Memory B cell (primary cell): ENCODE measurements at places on chromosomes 2 and 18.

DNA sequence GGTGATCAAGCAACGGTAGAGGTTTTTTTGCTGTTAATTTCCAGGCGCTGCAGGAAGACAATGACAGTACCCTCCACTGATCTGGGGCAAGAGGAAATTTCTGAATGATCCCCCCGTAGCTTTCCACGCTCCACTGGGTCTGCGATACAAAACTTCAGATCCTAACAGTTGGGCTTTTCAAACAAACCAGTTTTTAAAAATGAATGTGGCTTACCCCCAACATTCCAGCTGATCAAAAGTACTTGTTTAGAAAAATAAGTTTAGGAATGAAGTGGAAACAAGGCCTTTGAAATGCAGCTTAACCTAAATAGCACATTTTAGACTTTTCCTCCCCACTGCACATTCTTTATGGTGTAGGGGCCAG lies 5.7 kb downstream of the ZFP36L2 start:
- no peak for DNase-seq

GRCh38 chr2:142286618-142287017 lies 155.8 kb upstream of the LRP1B start:
- DNase-seq, result no peak

- DNase-seq, result no peak
Measured at GRCh38 chr2:212539072-212539880, 674 bp upstream of the ERBB4 start.

GRCh38 chr18:13159579-13159978 lies 59.0 kb upstream of the LDLRAD4 start:
- peak; percentile 56 for DNase-seq

DNA sequence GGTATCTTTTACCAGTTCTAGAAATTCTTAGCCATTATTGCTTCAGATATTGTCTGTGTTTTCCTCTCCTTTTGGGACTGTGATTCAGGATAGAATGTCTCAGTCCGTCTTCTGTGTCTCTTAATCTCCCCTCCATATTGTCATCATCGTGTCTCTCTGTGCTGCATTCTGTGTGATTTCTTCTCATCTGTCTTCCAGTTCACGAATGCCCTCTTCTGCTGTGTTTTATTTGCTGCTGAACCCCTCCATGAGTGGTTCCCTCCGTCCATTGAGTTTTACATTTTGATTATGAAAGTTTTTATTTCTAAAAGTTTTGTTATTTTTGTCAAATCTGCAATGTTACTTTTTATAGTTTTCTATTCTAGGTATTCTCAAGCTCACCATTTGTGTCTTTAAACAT lies 11.7 kb downstream of the D2HGDH start:
- no peak for DNase-seq

DNA sequence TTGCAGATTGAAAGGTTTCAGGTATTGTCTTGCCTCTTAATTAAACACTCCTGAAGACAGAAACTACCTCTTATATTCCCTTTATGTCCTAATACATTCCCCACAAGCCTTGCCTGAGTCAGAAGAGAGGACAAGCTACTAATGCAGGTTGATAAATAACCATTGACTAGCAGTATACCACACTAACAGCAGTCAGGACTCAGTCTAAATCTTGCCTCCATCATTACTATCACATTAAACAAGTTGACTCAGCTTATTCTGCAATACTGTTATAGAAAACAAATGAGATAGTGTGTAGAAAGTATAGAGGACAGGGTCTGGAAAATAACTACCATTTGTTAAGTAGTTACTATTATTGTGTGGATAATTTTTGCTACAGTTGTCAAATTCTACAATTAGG lies 63.8 kb downstream of the TTC21B start:
- no peak for DNase-seq

GRCh38 chr2:25043241-25043867 lies 1.5 kb downstream of the EFR3B start:
- DNase-seq, result no peak

GRCh38 chr2:113172721-113173541 lies 840 bp upstream of the PSD4 start:
- no peak for DNase-seq

GRCh38 chr18:70377857-70378701 lies 89.2 kb downstream of the SOCS6 start:
- DNase-seq, result no peak

DNA sequence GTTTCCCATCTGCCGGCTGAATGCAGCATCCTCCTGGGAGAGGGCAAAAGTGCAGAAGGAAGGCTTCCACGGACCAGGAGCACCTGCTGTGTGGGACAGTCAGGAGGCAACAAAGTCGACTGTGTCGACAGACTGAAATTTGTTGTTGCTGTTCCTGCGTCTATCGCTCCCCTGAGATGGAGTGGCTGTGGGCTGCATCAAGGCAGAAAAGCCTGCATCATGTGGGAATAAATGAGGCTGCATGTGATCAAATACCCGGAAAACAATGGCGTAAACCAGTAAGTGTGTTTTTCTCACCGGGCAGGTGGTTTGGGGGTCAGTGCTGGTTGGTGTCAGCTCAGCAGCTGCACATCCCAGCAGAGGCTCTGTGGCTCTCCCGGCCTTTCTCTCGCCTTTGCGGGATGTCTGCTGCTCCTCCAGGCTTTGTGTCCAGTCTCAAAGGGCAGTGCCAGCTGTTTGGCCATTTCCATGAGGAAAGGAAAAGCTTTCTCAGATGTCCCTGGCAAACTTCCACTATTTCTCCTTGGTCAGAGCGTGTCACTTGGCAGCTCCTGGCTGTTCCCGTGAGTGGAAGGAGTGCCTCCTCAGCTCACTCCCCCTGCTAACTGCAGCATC lies 262.4 kb downstream of the NDUFA10 start:
- no peak for DNase-seq

DNA sequence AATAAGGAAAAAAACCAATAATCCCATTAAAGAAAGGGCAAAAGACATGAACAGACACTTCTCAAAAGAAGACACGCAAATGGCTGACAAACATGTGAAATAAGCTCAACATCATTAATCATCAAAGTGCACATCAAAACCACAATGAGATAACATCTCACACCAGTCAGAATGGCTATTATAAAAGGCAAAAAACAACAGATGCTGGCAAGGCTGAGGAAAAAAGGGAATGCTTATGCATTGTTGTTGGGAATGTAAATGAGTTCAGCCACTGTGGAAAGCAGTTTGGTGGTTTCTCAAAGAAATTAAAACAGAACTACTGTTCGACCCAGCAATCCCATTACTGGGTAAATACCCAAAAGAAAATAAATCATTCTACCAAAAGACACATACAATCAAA lies 285.6 kb downstream of the NR4A2 start:
- DNase-seq, result no peak

- DNase-seq, result no peak
Measured at GRCh38 chr2:222360146-222360545, 61.3 kb upstream of the PAX3 start.

GRCh38 chr18:41982942-41983660 lies 28.1 kb downstream of the PIK3C3 start:
- no peak for DNase-seq

DNA sequence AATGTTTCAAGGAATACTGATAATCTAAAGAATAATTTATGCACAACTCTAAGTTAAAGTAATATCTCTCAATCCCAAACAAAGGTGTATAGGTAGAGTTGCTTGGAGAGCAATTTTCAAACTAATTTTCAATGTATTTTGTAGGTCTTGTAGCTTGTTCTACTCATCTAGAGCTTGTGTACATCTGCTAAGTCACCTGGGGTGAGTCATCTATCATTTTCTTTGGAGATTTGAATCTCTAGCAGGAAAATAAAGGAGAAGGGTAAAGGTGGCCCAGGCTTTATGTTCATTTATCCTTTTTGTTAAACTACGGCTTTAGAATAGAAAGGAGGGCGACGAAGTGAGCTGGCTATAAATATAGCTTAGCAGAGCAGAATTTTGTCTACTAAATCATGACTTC lies 76.8 kb upstream of the THUMPD2 start:
- DNase-seq, result no peak

GRCh38 chr2:176821350-176821749 lies 391.2 kb upstream of the HNRNPA3 start:
- no peak for DNase-seq

GRCh38 chr18:14921547-14921946 lies 173.6 kb downstream of the ANKRD30B start:
- no peak for DNase-seq

DNA sequence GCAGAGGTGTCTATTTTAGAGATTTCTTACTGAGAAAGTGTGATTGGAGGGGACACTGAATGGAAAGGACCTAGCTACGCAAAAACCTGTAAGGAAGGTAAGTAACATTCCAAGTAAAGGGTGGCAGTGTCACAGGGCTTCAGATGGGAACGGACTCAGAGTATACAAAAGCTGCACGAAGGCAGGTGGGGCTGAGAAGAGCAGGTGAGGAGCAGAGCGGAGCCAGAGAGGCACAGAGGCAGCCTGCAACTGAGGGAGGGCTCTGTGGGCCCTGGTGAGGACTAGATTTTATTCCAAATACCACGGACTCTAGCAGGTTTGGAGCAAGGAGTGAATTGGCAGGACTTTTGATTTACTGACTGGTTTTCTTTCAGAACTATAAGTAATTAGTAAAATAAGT lies 331.3 kb upstream of the PKDCC start:
- no peak for DNase-seq

DNA sequence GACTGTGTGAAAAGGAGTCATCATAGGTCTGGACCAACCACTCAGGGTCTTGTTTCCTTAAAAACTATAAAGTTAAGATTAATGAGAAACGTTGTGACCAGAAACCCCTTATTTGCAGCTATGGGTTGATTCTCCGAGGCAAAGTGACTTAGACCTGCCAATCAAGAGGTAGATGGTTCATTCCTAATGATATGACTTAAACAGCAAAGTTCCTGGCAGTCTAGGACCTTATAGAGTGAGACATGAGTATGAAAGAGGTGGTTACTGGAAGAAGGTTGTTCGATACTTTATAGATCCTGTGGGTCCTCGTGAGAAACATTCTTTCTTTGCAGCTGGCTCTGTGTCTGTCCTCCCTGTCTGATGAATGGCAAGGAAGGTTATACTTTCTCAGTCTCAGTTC lies 8.0 kb downstream of the SFXN5 start:
- no peak for DNase-seq

GRCh38 chr2:110655701-110656100 lies 22.2 kb downstream of the BUB1 start:
- no peak for DNase-seq

GRCh38 chr2:26164641-26165211 lies 8.2 kb upstream of the GAREM2 start:
- no peak for DNase-seq

GRCh38 chr18:79508565-79509535 lies 113.1 kb downstream of the NFATC1 start:
- DNase-seq, result no peak

DNA sequence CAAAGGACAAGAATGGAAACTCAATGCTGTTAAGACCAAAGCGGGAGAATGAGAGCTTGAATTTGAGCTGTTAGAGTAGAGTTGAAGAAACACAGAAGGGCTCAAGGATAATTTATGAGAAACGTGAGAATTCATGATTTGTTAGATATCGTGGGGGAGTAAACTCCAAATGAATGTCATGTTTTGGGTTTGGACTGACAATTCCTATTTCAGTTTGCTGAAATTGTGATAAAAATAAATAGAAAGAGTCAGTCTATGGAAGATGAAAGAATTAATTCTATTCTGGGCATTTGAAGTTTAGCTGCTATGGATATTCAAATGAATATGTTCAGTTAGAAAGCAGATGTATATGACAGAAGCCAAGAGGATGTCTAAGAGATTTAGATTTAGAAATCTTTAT lies 723.4 kb upstream of the PIK3C3 start:
- no peak for DNase-seq

DNA sequence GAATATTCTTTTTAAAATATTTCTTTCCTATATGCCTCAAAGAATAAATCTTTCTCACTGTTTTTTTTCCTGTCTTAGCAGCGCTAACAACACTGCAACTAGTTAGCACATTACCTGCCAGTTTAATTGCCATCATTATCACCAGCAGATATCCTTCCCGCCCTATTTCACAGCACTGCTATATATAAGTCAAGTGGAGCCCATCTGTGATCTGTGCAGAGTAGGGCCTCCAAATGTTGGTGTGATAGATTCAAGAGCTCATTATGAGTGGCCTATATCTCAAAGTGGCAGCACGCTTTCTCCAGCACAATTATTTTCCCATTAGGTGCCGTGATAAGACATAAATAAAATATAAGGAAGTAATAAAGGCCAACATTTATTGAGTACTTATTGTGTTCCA lies 19.8 kb upstream of the RGPD4 start:
- no peak for DNase-seq

GRCh38 chr2:151103551-151103950 lies 158.1 kb downstream of the RBM43 start:
- no peak for DNase-seq

DNA sequence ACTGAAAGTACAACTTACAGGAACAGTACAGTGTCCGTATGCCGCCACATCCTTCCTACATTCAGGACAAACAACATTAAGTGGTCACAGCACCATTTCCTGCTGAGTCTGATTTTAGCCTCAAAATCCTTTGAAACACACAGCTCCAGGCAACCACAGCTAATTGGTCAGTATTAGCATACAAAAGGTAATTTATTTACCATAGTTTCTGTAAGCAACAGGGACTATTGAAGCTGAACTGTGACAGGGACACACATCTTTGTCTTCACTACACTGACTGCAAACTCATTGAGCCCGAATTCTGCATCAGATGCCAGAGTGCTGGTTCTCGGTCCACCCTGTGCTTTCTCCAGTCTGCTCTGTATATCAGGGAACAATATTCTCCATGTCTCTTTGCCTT lies 151.8 kb downstream of the ST6GAL2 start:
- no peak for DNase-seq

GRCh38 chr18:58188996-58189395 lies 145.0 kb downstream of the NEDD4L start:
- no peak for DNase-seq

DNA sequence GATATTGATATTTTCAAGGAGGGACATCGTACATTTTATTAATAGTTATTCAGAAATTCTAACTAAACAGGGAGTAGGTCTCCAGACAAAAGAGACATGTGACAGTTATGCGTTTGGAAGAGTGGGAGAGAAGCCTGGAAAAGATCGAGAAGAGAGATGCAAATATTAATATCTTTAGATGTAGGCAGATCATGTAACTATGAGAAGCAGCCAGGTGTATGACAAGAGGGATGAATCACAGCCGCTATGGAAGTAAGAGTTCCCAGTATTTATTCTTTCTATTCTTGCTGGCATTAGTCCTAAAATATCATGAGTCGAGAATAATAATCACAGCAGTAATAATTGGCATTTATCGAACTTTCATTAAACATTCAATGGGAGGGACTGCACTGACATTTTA lies 140.2 kb downstream of the CSRNP3 start:
- no peak for DNase-seq
